ENCODE measurements at places on chromosomes 12 and 14.
A peak's percentile ranks its signal among the peaks of the same experiment; 100 is the strongest.

GRCh38 chr12:10721651-10722501, 1.2 kb downstream of the YBX3 start:
- DNase-seq: peak; percentile 81

- DNase-seq: no peak
Measured at GRCh38 chr12:103442822-103443221, 52.9 kb downstream of the C12orf42 start.

GRCh38 chr12:52171950-52172512, 19.8 kb downstream of the KRT80 start:
- DNase-seq: no peak

- DNase-seq: no peak
Measured at GRCh38 chr12:54006559-54007220, 2.1 kb upstream of the HOXC8 start.

DNA sequence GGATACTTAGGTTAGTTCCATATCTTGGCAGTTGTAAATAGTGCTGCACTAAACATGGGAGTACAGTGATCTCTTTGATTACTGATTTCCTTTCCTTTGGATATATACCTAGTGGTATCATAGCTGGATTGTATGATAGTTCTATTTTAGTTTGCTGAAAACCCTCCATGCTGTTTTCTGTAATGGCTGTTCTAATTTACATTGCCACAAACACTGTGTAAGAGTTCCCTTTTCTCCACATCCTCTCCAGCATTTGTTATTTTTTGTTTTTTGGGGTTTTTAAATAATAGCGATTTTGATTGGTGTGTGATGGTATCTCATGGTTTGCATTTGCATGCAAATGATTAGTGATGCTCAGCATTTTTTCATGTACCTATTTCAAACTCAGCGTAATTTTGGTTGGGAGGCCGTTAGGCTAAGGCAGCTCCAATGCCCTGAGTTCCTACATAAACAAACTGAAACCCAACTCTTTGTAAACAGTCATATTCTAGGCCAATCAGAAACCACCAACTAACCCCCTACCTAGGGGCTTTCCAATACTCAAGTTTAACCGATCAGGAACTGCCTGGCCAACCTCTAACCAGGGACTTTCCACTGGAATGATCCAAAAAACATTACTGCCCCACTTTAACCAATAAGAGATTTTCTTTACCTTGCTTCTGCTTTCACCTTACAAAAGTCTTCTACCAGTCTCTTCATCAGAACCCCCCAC, 171.6 kb downstream of the FBXL14 start:
- no peak for DNase-seq

DNA sequence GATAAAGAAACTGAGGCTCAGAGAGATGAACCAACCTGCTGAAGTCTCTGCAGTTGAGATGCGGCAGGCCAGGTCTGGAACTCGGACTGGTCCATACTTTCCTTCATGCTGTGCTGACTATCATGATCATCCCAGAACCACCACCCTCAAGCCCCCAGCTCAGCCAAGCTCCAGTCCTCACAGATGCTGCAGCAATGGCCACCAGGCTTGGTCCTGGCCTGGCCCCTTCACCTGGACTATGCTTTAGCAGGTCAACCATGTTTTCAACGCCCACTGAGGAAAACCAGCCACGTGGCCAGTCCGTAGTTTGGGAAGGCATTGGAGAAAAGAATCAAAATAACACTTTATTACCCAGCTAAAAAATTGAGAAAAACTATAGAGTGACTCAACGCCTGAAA, 1.4 kb downstream of the GPR68 start:
- no peak for DNase-seq

DNA sequence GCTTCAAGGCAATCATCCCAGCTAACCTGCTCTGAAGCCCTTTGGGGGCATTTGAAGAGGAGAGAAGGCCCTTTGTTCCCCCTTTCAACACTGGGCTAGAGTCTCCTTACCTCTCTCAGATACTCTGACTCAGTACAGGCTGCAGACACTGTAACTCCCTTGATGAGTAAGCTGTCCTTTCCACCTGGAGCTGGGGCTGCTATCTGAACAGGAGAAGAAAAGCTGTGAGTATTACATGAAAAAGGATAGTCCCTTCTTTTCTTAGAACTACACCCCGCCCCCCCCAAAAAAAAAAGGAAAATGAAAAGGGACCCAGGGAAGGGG, 186.6 kb upstream of the PLEKHG7 start:
- DNase-seq: no peak

- no peak for DNase-seq
Measured at GRCh38 chr14:24181371-24182077, 7.1 kb downstream of the IPO4 start.

DNA sequence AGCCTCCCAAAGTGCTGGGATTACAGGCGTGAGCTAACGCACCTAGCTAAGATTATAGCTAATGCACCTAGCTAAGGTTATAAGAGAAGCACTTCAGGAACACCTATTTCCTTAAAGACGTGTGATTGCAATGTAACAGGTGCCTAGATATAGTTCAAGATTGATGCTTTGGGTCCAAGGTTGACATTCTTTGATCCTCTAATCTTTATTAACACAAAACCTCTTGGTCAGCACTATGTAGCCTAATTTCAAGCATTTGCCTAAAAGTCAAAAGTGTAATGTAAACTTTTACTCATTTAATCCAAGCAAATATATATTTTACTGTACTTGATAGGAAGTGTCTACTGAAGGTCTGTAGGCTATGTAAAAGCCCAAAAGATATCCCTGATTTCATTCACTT, 36.5 kb downstream of the SCFD1 start:
- no peak for DNase-seq

DNA sequence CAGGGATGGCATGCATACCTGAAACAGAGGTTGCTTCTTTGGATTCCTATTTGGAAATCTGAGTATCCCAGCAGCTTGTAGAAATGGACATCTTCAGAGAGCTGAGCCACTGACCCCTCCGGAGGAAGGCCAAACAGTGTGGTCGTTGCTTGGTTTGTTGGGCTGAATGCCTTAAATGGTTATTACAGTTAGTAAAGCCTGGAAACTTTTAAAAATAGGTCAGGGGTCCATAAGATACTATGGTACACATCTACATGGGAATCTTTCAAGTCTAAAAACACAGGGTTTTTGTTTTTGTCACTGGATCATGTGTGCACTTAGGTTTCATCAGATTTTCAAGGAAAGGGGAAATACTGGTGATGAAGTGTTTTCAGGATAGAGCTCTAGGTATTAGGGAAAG, 7.7 kb downstream of the DYRK2 start:
- DNase-seq: no peak

- DNase-seq: no peak
Measured at GRCh38 chr14:54478636-54479215, 10.1 kb downstream of the GMFB start.

DNA sequence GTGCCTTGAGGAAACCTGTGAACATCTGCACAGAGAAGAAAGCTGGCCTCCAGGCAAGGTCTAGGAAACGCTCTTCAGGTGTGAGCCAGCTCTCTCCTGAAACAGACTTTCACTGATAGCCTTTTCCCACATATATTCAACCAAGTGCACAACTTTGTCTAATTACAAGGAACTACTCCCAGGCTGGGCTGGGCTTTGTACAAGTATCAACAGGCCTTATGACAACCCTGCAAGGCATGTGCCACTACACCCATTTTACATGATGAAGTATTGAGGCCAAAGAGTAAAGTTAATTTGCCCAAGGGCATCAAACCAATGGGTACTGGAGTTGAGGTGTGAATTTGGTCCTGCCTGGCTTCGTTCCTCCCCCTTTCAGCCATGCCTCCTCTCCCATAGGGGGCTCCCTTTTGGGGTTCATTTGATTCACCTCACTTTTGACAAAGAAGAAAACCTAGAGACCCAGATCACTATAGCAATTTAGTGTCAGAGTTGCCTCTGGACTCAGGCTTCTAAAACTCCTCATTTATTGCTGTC, 2.1 kb downstream of the CSRP2 start:
- no peak for DNase-seq

- DNase-seq: no peak
Measured at GRCh38 chr14:88323086-88323522, at the start of gene KCNK10. TSS of gene KCNK10 (minus strand) at chr14:88323269. CDS start at chr14:88322798, 471 bp downstream.

GRCh38 chr12:57735198-57735855, 3.2 kb downstream of the AGAP2 start:
- no peak for DNase-seq

GRCh38 chr14:79791055-79791732, 420.1 kb downstream of the DIO2 start:
- DNase-seq: no peak

GRCh38 chr14:98961191-98961590, 310.8 kb downstream of the BCL11B start:
- DNase-seq: no peak

- DNase-seq: no peak
Measured at GRCh38 chr14:72524295-72524629, 369.6 kb downstream of the DPF3 start.

DNA sequence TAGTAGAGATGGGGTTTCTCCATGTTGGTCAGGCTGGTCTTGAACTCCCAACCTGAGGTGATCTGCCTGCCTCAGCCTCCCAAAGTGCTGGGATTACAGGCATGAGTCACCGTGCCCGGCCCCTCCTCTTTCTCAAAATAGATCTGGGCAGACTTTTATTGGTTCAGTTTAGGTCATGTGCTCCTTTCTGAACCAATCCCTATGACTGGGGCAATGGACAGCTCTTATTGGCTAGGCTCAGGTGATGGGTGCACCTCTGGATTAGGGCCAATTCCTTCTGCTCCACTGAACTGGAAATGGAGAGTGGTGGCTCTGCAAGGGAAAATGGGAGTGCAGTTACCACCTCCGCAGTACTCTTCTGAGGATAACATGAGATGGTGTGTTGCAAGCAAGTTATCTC, 6.2 kb upstream of the ATP6V0A2 start:
- no peak for DNase-seq

DNA sequence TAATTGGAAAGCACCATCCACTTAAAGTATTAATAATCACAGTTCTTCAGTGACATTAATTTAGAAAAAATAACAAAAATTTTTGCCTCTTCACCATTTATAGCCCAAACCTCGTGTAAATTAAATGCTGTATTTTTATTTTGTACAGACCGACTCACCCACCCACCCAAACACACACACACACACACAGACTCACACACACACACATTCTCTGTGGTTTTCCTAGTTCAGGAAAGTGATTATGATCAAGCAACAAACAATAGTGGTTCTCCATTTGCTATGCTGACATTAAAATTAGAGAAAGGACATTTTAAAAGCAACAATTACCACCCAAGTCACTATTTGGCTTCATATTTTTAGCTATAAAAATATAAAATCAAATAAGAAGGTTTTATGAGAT, 112.5 kb upstream of the FLRT2 start:
- DNase-seq: no peak

DNA sequence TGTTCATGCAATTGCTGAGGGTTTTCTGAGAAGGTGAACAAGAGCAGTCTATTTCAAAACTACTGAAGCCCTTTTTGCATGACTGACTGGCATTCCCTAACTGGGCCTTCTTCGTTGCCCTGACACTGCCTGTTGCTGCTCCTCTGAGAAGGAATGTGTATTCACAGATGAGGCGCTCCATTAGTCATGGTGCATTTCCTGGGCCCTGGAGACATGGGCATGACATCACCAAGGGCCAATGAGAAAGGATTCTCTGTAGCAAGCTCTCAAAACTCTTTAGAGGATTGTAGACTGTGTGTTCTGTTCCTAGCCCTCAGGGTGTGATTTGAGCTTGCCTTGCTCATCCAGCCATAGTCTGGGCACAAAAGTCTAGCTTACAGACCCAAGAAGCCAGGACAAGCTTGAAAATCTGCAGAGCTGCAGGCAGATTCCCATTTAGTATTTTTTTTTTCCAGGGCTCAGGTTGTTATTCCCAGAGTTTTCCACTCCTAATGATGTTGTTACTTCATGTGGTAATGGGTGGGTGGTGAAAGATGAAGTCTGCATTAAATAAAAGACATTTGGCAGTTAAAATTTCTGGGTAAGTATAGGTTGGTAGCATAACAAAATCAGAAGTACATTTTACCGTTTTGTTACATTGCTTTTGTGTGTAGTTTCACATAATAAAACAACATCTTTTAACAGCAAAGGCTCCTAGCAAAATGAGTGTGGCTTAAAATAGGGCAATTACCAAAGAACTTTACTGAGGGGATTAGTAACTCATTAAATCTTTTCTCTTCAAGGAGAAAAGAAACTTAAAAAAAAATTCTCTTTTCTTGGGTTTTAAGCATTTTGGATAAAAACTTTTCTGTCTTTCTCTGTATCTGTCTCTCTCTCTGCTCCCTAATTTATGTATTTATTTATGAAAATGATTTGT, 318.4 kb downstream of the RAD51B start:
- DNase-seq: peak; percentile 55

- DNase-seq: no peak
Measured at GRCh38 chr14:24959791-24960331, 90.1 kb downstream of the STXBP6 start.

DNA sequence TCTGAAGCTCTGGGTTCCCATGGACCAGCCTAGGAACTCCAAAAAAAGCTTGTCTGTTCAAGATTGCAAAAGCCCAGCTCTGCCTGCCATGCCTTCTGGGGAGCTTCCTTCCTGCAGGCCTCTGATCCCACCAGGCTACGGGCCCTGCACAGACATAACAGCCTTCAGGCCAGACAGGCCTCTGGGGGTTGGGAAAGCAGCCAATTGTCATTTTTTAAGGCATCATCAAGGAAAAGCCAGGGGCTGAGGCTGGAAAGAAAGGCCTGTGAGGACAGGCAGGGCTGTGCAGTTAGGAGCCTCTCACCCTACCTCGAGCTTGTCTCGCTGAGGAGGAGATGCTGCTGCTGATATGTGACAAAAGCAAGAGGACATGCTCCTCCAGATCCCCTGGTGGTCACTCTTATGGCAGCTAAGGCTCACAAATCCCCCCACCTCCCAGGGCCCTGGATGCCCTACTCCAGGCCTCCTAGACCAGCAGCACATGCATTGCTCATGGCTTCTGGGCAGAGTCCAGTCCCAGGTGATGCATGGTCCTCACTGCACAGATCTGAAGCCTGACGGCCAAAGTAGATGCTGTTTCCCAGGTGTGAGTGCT, 2.9 kb downstream of the TMEM229B start:
- DNase-seq: no peak

DNA sequence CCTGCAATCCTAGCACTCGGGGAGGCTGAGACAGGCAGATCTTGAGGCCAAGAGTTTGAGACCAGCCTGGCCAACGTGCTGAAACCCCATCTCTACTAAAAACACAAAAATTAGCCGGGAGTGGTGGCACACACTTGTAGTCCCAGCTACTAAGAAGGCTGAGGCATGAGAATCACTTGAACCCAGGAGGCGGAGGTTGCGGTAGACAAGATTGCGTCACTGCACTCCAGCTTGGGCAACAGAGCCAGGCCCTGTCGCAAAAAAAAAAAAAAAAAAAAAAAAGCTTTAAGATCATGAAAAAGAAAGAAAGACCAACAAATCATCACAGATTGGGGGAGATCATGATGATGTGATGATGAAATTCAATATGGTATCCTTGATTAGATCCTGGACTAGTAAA, 30.6 kb downstream of the WDR89 start:
- no peak for DNase-seq

- peak; percentile 72 for DNase-seq
Measured at GRCh38 chr14:25833341-25834126, 764.3 kb downstream of the NOVA1 start.
